ENCODE measurements at places on chromosomes 6 and 20. TPM values are rescaled to one million over a fixed set of nuclear protein-coding genes. Genes with fewer than 3 reads are reported as not detected.

The PCED1A gene
- 19.6 TPM for total RNA-seq

The HLA-G gene
- not detected for total RNA-seq

The JARID2 gene
- 11.8 TPM for total RNA-seq

The NKX2-2 gene
- not detected for total RNA-seq

The TGM2 gene
- total RNA-seq = 938 TPM

The MEI4 gene
- under 0.01 TPM for total RNA-seq

The LY6G6F gene
- total RNA-seq = not detected

The FRMD1 gene
- not detected for total RNA-seq

The SYNDIG1 gene
- total RNA-seq = not detected

The AKIRIN2 gene
- total RNA-seq = 23.2 TPM

The GNMT gene
- total RNA-seq = 0.33 TPM

The PXDC1 gene
- total RNA-seq = 96.6 TPM

The BHLHE23 gene
- total RNA-seq = not detected

The MYLK4 gene
- 0.65 TPM for total RNA-seq

The DZANK1 gene
- total RNA-seq = 1.7 TPM

The INSM1 gene
- not detected for total RNA-seq

The MYB gene
- 0.10 TPM for total RNA-seq

The PTGIS gene
- total RNA-seq = 5.9 TPM

The MRPL14 gene
- total RNA-seq = 55.2 TPM

The GATA5 gene
- total RNA-seq = not detected

The COL9A1 gene
- not detected for total RNA-seq

Measured in vein endothelial cell (primary cell).